ENCODE measurements at places on chromosomes 4 and X.

- DNase-seq: no peak
Observed at GRCh38 chr4:153113061-153113837, 91.0 kb upstream of the TRIM2 start.

DNA sequence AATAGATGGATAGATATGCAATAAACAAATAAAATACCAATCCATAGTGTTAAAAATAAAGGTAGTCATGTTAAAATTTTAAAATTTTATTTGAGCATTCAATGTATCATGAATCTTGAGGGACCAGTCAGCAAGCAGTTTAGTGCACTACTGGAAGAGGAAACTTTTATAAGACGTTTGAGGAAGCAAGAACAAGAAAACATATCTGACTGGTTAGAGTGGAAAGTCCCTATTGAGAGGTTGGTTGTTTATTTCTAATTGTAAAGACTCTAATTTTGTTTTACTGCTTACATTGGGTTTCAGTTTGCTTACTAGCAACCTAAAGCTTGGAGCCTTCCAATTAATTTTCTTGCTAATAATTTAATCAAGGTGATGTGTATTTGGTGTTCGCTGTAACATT lies 786.2 kb downstream of the RAB28 start:
- DNase-seq: no peak

- DNase-seq: no peak
Observed at GRCh38 chrX:24761306-24761705, 67.6 kb downstream of the POLA1 start.

DNA sequence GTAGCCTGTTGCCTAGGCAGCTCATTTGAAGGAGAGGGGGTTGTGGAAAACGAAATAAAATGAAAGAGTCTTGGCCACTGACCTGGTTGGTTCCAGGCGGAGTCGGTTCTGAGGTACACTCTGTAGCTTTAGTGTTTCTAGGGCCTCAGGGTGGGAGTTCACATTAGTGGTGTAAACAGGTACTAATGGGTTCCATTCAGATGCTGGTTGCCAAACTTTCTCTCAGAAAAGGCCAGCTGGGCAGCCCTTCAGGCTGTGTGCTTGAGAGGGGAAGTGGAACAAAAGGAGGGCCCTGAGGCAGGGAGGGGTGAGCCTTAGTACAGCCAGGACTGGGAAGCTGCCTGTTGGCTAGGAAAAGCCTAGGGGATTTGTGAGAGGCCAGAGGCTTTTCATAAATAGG lies 24.8 kb downstream of the NHSL2 start:
- no peak for DNase-seq

- DNase-seq: peak; percentile 61
Observed at GRCh38 chrX:110412971-110413726, 54.5 kb downstream of the RTL9 start.

DNA sequence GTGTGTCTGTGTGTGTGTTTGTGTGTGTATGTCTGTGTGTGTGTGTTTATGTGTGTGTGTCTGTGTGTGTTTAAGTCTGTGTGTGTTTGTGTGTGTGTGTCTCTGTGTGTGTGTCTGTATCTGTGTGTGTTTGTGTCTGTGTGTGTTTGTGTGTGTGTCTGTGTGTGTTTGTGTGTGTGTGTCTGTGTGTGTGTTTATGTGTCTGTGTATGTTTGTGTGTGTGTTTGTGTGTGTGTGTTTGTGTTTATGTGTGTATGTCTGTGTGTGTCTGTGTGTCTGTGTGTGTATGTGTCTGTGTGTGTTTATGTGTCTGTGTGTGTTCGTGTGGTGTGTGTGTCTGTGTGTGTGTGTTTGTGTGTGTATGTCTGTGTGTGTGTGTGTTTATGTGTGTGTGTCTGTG lies 11.4 kb downstream of the IL9R start:
- DNase-seq: no peak

DNA sequence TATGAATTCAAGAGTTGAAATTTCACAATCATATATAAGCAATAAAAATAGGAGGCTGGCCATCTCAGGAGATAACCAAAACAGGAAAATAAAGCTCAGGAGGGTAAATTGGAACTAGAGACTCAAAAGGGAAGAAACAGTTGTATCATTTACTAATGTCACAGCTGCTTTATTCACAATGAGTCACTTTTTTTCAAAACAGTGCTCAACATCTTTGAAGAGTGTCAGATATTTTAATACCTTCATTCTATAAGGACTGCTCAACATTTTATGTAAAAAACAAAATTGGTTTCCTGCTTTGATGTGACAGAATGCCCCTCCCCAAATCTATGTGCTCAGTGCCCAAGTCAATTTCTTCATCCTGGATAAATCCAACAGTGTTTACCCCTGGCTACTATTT lies 97.7 kb downstream of the DDX60 start:
- DNase-seq: no peak

GRCh38 chr4:47972181-47972580 lies 44.3 kb downstream of the CNGA1 start:
- DNase-seq: no peak

DNA sequence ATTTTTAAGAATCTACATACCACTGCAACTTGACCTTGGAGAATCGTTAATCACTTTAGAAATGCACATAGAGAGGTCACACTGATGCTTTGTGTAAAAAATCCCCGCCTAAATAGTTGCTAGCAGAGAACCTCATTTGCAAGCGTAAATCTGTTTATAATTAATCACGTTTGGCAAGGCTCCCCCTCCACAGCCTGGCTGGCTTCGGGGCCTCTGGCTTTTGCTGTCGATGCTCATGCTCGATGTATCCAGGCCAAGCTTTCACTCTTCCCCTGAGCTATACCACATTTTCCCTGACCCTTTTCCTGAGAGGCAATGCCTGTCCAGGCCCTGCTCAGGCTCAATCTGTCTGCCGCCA lies 23.4 kb downstream of the CYTL1 start:
- DNase-seq: no peak

GRCh38 chr4:123767806-123768205 lies 371.2 kb downstream of the SPRY1 start:
- DNase-seq: no peak

DNA sequence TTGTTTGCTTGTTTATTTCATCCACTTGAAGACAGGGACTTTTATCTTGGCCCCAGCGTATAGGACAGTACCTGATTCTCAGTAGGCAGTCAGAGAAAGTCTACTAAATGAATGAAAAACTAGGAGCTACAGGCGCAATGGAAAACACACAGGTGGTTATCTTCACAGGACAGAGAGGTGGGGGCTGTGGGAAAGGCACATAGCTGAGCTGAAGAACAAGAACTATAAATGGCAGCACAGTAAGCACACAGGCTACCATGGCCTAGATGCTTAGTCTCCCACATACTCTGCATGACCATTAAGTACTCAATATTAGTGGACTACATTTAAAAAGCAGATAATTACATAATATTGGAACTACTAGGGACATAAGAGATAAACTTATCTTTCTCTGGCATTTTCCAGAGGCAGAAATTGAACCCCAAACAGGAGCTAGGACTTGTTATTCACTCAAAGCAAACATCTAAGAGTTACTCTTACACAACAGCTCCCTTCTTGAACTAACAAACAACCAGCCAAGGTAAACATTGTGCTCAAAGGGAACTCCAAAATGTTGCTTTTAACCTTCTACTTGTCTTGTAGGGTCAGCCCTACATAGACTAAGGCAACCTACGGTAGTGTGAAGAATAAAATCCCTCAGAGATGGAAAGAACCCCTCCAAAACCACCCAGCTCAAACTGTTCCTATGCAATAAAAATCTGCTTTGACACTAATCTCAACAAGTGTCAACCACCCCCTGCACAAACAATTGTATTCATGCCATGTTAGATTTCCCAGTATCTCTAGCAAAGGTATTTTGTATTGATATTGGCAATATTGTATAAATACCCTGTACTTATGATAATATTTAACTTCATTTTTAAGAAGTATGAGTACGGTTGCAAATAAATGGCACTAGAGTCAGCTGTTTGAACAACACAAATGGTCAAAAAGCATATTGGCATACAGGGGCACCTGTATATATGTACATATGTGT lies 593.6 kb downstream of the KLHL13 start:
- no peak for DNase-seq

- no peak for DNase-seq
Observed at GRCh38 chrX:15310117-15310516, 5.3 kb downstream of the ASB11 start.

GRCh38 chrX:78493180-78493579 lies 165.8 kb upstream of the CYSLTR1 start:
- DNase-seq: no peak

GRCh38 chrX:74324131-74324530 lies 20.2 kb downstream of the ZCCHC13 start:
- no peak for DNase-seq

- no peak for DNase-seq
Observed at GRCh38 chr4:16171831-16172230, 54.4 kb downstream of the TAPT1 start.

DNA sequence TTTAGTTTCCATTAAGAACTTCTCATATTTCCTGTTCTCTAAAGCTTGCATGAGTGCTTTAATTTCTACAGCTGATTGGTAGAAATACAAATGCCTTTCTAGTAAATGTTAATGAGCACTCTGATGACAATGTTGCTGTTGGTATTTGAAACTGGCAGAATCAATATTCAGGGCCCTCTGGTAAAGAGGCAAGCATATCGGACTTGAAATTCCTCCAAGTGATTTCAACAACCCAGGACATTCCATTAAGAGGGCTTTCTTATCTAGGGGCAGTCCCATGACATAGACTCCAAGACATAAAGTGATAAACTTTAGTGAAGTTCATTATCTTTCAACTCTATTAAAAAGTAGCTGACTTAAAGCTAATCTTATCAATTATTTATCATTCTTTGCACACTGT lies 83.1 kb upstream of the VCX start:
- DNase-seq: no peak

GRCh38 chr4:153252122-153252521 lies 47.9 kb downstream of the TRIM2 start:
- DNase-seq: no peak

GRCh38 chrX:9845578-9845952 lies 59.3 kb downstream of the SHROOM2 start:
- DNase-seq: no peak

DNA sequence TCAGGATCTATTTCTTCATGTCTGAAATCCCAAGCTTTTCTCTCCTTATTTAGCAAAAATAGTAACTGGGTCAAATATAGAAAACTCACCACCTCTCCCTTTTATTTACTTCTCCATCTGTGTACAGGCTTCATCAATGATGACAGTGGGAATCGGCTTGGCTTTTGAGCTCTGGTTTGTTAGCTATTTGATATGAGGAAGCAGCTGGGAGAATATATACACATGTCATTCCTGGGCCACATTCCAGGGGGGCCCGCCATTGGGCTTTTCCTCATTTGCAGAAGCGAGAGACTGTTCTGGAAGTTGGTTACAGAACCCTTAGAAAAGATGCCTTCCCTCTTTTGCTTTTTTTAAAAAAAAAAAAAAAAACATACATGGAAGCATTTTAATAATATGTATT lies 107.4 kb upstream of the F9 start:
- DNase-seq: no peak

DNA sequence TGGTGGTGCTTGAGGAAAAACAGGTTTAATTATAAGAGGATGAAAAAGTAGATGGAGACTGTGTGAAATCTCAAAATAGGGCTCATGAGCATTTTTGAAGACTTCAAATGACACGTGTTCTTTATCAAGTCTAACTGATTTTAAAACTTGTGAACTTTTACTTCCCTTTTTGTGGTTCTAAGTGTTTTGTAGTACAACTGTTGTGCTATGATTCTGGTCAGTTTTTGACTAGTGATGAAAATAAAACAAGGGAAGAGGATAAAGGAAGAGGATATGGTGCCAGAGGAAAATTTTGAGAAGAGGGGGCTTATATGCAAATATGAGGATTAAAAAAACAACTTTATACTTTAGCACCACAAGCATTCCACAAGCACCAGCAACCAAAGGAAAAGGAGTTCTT lies 644.0 kb downstream of the RPA4 start:
- DNase-seq: no peak

DNA sequence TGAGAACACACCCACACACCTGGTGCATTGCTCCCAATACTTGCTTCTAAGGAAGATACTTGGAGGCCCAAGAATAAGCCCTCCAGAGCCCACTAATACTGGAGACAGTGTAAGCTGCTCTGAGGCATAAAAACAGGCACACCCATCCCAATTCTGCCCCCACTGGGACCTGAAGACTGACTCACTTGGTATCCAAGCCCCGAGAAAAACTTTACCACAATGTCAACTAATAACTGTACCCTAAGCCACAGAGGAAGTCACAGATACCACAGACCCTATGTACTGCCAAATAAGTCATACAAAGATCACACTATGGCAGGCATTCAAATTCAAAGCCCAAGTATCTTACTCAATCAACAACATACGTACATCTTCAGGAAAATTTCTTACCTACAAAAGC lies 398.2 kb upstream of the SPANXN1 start:
- DNase-seq: no peak

DNA sequence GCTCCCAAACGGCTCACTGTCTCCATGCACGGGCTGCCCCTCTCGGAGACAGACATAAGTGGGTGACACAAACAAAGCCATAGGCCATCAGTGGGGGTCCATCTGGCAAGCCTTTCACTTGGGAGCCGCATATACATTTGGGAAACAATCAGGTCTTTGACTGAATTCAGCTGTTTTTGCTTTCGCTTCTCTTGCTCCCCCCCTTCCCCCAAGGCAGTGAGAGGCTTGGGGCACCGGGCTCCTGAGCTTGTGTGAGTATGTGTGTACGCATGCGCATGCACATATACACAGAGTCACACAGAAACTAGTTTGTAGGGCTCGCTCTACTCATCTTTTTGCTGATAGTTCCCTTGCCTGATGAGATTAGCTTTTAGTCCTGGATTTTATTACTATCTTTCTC lies 284.4 kb downstream of the AFF2 start:
- DNase-seq: no peak

GRCh38 chrX:21802054-21802670 lies 37.3 kb upstream of the MBTPS2 start:
- no peak for DNase-seq

Data from 8988T (cell line).